NCI-H1092 (cell line): ENCODE measurements at places on chromosomes 6 and 20.

DNA sequence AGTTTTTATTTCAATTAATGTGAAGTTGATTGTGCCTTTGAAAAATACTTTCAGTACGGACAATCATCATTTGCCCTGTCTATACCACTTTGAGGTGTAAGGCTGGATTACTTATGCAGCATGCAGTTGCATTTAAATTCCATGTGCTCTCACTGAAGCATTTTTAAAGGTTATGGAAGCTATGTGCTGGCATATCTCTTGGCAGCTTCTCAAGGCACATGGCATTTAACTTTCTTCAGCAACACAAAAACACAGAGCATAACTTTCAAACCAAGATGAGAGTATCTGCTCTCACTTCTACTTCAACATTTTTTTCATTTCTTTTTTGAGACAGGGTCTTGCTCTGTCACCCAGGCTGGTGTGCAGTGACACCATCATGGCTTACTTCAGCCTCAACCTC is 360.6 kb upstream of the RUNX2 start:
- no peak for DNase-seq

DNA sequence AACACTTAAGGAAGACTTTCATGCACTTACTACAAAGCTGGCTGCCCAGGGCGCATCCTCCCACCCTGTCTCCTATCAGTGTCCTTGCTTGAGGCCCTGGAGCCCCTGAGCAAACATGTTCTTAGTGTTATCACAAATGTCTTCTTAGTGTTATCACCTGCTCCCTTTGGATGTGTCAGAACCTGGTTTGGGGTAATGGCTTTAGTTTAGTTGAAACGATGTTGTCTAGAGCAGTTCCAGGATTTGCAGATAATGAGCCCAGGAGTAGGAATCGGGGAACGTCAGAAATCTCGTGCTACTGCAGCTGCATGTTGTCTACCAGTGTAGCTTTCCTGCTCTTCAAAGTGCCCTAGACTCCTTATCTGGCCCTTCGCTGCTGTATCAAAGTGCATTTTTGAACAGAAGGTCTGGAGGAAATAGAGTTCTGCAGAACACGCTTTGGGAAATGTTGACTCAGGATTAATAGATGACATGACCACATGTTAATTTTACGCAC is 69.6 kb downstream of the PHACTR2 start:
- no peak for DNase-seq

DNA sequence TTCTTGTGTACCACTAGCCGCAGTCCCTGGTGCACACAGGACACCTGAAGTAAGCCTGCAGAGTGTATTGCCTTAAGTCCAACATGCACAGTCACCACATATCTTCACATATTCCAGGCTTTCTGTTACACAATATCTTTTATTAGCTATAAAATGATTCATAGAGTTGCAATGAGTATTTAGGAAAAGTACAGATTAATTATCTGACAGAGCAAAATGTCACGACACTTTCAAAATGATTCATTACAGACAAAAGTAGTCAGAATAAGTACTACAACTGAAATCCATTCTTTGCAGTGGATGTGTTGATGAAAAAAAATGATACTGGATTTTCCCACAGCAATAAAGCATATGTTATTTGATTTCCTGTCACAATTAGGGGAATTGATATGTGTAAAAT is 199.5 kb upstream of the ASCC3 start:
- no peak for DNase-seq

DNA sequence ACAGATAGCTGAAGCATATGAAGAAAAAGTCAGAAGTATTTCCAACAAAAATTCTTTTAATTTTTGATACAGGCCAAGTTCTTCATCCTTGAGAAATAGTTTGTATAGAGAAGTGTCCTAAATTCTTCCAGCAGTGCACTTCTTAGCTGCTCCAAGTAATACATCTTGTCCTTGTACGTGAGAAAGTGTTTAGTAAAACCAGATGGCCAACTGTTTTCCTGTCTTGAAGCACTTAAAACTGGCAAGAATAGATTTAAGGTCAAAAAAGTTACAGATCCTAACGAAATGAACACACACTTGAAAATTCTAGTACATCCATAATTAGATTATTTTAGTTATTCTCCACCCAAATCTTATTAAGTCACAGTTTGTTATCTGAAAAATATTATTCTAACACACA is 52.2 kb upstream of the HSF2 start:
- DNase-seq = no peak

GRCh38 chr6:39065561-39065960 is 17.0 kb downstream of the GLP1R start:
- DNase-seq = no peak

DNA sequence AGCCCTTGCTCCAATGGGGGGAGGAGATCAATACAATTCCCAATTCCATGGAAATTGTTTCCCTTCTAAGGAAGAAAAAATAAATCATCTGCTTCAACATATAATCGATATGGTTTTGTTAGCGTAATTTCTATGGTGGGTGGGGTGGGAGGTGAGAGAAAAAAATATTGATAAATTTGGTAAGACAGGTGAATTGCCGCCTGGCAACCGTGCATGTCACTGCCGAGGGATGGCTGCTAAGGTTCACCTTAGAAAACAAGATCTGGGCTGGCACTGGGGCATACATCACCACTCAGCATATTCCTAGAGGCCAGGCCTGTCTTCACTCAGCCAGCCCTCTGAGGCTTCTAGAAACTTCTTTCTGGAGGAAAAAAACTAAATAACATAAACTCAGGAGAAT is 104.1 kb downstream of the ZNF217 start:
- no peak for DNase-seq

GRCh38 chr20:10596710-10597121 is 77.1 kb downstream of the JAG1 start:
- DNase-seq = no peak

DNA sequence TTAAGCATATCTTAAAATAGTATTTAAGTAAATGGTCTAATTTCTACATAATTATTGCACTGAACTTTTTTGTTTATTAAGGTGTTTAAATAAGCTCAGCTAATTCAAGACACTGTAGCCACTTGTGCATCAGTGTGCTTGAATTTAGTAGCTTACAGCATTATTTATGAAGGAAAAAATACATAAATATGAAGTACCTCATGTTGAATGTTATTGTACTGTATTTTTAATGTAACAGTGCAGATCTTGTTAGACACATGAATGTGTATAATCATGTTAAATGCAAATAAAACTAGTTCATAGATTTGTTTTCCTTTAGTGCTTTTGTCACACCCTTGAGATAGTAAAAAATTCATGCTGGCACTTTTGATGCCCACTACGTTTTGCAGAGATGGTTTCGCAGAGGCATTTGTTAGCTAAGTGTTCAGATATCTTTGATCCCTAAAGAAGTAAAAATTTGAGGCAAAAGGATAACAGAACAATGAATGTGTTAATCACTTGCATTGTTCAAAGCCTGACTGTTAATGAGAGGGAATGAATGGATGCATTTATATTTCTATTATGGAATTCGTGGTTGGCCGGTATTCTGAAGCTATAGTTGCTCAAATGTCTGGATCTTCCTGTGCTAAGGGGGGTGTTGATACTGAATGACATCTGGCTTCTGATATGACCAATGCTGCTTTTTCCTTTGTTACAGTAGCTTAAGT is 8.8 kb downstream of the BTBD3 start:
- DNase-seq = no peak

GRCh38 chr6:124671324-124671723 is 290.9 kb upstream of the RNF217 start:
- no peak for DNase-seq

DNA sequence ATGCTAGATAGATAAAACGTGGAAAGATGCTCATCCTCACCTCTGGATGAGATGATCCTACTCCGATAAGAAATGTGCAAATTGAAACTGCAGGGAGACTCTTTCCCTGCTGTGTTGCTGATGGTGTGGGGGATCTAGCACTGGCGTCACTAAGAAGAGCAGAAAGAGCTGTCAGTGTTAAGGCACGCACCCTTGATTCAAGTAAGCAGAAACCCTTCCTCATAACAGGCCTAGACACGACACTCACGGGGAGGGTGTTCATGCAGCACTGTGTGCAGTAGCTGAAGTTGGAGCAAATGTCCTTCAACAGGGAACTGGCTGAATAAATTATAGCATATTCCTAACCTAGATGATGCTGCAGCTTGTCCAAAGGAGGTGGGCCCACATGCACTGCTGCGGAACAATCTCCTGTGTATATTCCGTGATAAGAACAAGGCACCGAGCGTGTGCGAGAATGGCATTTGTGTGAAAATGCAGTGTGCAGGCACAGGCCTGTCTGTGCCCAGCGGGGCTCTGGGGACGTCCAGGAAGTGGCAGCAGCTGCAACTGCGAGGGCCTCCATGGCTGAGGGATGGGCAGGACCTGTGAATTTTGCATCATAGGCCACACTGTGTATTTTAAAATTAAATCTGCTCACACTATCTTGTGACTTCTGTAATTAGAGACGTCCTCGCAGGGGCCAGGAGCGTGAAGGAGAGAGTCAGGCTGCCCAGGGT is 64.0 kb downstream of the TCP11 start:
- DNase-seq = no peak

GRCh38 chr6:39074486-39074885 is 25.9 kb downstream of the GLP1R start:
- no peak for DNase-seq

GRCh38 chr20:47818016-47818415 is 32.7 kb upstream of the SULF2 start:
- DNase-seq = no peak
